Stimulated activated naive B cell treated with anti-CD40 and anti-IgM and Interleukin-4, amounts not matched to agents 10 μg/mL and 1 μg/mL and 100 μg/mL, for 72 hours (primary cell): ENCODE measurements at places on chromosomes 7 and 10.

GRCh38 chr10:104416-104815 lies 30.8 kb upstream of the ZMYND11 start:
- DNase-seq: no peak

DNA sequence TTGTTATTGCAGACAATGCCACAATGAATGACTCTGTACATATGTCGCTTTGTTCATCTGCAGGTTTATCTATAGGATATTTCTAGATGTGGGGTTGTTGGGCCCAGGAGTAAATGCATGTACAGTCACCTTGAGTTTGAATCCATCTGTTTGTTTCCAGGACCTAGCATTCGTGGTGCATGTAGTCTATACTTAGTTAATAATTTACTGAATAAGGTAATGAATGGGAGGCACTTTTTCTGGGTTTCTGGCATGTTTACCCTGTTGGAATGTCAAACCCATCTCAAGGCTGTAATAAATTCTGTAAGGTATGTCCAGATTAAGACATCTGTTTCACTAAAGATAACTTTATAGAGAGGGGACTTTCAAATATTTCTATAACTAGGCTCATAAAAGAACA lies 23.5 kb downstream of the HECTD2 start:
- no peak for DNase-seq

GRCh38 chr7:118436663-118437062 lies 212.2 kb downstream of the ANKRD7 start:
- no peak for DNase-seq

- no peak for DNase-seq
Observed at GRCh38 chr7:1220977-1221745, 11.5 kb upstream of the UNCX start.

GRCh38 chr10:30048768-30049517 lies 10.4 kb downstream of the JCAD start:
- DNase-seq: no peak

- peak; percentile 82 for DNase-seq
Observed at GRCh38 chr10:12348870-12349628, at the start of gene CAMK1D. Gene CAMK1D (plus strand): TSS chr10:12349547.

- DNase-seq: no peak
Observed at GRCh38 chr7:132286836-132287235, 289.4 kb downstream of the PLXNA4 start.

DNA sequence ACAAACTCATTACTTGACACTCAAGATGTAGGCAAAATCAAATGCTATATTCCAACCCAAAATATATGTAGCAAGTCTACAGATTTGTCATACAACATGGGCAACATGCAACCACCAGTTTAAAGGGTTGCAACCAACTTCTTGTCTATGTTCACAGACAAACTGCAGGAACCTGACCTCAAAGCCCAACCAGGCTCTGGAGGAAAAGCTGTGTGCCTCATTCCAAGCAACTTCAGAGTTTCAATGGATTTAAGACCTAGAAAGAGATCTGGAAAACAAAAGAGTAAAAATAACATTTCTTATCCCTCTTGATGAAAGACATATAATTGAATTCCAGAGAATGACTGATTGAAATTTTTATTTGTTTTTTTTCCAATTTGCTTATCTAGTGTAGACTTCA lies 300.5 kb upstream of the ETV1 start:
- DNase-seq: no peak

GRCh38 chr10:113444766-113445365 lies 108.0 kb upstream of the HABP2 start:
- no peak for DNase-seq

DNA sequence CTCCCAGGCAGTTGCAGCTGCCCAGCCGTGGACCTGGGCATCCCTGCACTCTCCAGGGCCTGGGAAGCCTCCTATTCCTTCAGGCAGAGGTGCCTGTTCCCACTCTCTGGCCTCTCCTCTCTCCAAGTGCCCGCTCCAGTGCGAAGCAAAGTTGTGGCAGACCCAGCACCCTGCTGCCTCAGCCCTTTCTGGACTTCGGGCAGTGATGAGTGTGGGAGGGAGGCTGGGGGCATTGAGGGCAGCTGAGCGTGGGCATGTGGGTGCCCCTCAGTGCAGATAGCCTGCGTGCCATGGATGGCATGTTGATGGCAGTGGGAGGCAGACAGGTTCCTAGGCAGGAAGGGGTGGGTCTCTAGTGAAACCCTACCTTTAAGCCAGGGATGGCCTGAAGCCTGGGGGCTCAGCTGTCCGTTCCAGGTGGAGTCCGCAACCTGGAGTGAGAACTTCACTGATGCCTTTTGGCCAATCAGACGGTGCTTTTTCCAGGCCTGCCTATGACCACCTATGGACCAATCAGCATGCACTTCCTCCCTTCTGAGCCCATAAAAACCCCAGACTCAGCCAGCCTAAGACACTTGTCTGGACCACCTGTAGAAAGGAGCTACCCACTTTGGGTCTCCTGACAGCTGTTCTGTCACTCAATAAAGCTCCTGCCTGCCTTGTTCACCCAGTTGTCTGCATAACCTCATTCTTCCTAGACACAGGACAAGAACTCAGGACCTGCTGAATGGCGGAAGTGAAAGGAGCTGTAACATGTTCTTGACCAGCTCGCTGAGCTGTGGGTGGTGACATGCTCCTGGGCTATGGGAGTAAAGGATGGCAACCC lies 26.1 kb downstream of the SVIL start:
- no peak for DNase-seq

- DNase-seq: no peak
Observed at GRCh38 chr10:88236121-88236743, 346.9 kb downstream of the RNLS start.

DNA sequence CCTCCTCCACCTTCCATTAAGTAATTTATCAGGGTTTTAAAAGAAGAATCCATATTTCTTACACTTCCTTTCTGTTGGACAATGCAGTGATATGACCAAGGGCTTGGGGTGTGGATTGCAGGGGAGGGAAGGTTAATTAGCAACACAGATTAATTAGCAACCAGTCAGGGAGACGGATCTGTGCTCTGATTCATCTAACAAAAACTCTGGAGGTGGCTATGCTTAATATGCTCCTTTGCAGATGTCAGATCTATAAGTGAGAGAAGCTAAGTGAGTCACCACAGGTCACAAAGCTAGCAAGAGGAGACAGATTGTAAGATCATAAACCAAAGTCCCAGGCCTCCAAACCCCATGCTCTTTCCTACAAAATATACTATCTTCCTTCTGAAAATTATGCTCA lies 178.8 kb upstream of the ITGB1 start:
- DNase-seq: no peak

DNA sequence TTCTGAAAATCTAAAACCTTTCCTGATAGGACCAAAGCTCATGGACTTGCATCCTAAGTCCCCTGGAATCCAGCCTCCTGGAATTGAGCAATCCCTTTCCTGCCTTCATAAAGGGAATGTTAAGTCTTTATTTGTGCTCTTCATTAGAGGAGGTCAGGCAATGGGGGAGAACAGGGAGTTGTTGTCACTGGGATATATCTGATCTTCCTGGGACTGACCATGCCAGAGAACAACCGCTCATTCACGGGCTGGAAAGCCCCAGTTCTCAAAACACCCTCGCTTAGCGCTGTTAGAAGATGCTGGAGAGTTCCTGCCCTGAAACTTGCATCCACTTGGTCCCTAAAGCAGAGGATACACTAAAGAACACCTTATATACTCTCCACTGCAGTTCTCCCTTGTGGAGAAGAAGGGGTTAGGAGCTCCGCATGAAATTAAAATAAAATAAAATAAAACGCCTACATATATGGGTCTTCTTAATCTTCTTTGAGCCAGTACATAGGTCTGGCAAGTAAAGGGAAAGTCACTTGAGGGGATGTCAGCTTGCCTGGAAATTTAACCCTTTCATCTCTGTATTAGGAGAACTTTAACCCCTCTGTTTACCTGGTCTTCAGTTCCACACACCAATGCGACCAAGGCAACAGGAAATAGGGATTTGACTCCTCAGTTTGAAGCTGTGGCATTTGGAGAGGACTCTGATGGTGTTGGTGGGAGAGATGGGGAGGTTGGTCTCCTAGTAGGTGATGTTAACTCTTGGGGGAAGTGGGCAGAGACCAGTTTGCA lies 1.2 kb downstream of the SORCS1 start:
- no peak for DNase-seq

DNA sequence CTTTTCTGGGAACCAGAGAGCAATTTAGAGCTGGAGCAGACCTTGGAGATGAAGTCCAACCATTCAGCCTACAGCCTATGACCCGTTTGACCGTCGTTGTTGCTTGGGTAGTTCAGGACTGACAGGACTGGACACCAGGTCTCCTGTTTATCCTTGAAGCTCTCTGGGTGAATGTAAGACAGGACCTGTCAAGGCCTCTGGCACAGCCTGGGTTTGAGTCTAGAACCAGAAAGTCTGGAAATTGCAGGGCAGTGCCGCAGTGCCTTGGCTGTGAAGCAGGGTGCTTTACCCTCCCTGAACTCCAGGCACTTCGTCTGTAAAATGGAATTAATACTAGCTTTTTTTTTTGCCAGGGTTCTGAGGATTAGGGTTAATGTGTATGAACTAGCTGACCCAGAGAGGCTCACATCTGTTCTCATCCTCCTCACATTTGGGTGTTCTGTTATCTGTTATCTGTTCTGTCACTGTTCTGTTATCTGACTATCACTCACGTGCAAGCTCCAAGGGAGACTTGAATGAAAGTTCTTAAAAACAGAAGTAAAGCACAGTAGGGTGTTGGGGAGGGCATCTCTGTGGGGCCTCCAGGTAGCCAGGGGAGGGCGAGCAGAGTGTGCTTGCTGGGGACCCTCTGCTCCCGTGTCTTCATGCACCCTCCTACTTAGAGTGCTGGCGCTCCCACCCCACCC lies 9.9 kb downstream of the BLVRA start:
- no peak for DNase-seq

GRCh38 chr7:26626687-26627086 lies 237.7 kb downstream of the SKAP2 start:
- no peak for DNase-seq

DNA sequence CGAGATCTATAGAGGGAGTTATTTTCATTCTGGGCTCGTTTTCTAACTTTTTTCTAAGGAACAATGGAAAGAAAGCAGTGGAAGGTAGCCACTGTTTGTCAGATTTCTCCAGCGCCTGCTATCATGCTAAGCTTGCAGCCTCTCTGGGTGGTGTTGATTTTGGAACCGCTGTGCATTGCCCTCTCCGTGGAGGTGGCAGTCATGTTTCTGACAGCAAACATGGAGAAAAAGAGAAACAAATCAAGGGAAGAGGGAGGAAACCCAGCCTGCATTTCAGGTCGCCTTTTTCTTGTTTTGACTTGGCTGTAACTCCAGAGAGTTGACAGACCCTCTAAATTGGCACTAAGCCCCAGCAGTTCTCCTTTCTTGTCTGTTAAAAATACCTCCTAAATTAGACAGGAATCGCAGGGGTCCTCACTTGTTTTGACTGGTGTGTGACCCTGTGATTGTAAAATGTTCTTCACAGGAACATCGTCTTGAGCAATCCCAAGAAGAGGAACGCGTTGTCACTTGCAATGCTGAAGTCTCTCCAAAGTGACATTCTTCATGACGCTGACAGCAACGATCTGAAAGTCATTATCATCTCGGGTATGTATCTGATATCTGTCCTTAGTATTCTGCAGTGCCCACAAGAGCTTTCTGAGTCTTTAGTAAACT lies 4.8 kb downstream of the ECHDC3 start:
- no peak for DNase-seq

DNA sequence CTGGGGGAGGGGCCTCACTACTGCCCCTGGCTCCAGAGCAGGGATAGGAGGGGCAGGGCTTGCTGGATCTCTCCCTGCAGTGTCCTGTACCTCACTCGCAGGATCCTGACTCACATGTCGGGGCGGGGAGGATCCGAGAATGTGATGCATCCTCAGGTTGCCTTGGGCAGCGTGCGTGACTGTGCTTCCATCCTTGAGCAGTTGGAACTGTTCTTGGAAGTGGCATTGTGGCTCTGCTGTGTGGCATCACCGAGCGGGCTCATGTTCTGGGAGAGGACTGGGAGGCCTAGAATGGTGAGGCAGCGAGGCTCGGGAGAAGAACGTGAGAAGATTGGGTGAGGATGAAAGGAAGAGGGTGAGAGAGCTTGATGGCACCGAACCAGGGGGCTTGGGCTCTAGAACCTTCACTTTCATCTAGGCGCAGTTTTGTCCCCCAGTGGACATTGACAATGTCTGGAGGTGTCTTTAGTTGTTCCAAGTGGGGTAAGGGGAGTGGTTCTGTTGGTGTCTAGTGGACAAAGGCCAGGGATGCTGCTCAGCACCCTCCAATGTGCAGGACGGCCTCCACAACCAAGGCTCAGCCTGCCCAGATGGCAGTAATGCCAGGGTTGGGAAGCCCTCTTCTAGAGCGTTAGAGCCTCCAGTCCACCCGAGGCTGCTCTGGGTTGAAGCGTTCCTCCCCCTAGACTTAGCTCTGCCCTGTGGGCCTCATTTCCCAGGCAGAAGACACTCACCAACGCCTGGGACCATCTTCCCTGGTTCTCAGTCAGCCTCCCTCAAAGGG lies 8.4 kb downstream of the RARRES2 start:
- no peak for DNase-seq

GRCh38 chr7:101707587-101707986 lies 78.5 kb upstream of the MYL10 start:
- DNase-seq: no peak

DNA sequence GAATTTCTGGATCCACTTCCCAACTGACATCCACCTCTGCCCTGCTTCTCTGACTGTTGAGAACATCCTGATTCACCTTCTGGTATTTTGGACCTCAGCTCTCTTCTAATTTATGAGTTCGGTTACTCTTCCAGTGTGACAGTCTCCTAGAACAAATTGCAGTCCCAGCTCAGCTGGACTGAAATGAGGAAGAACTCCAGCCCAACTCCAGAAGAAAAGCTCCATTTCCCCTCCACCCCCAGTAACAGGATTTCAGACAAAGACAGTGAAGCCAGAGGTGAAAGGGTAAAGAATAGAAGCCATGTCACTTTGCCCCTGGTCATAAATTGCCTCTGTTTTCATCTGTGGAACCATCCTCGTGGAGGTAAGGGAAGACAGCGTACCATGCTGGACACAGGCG lies 26.2 kb upstream of the INHBA start:
- no peak for DNase-seq

GRCh38 chr7:43729924-43730248 lies 563 bp upstream of the COA1 start:
- no peak for DNase-seq

DNA sequence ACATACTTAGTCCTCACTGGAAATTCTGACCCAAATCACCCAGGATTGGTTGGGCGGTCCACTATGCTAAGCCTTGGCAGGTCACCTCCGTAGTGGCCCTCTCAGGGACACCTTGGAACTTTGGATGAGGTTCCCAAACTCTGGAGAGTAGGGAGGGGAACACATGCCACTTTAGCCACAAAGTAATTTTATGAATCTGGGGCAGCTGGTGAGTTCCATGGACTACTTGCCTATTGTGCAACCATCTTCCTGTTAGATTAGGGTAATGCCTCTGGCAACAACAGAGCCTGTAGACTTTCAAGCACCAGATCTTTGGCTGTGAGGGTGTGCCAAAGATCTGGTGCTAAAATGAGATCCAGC lies 77.7 kb downstream of the ITGB8 start:
- no peak for DNase-seq

- DNase-seq: peak; percentile 42
Observed at GRCh38 chr10:125146791-125147579, 13.4 kb downstream of the CTBP2 start.
